ENCODE measurements at places on chromosomes 7 and 10.

DNA sequence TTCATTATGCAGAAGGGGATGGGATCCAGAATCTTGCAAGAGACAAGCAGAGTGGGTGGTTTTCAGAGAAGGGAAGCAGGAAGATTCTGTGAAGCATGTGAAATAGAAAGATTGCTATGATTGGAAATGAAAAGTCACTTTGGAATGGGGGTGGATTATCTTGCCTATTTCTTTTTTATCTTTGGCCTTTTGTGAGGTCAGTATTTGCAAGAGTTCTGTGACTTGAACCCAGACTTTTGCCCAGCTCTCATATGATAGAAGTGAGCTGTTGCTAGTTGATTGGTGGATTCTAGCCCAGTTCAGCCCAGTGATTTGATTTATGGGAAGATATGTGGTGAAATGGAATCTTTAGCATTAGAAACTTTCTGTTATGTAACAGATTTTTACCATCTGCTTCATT is 17.1 kb downstream of the ENTPD7 start:
- no peak for DNase-seq

DNA sequence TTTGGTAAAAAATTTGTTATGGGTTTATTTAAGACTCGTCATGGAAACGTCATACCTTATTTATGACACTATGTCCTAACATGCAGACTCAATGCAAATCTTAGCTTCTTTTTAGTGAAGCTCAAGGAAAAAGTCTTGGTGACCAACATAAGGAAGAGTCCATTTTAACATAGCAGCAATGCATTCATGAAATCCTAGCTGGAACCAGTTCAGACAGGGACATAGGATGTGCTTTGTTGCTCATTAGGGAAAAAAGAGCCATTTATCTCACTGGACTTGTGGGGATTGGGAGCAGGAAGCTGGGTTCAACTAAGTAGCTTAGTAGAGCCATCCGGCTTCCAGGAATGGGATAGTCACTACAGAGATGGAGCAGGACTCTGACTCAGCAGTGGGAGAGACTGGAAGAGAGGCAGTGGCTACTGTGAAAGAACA is 100.7 kb upstream of the DKK1 start:
- no peak for DNase-seq

GRCh38 chr10:20931156-20931795 is 34.2 kb upstream of the NEBL start:
- DNase-seq = no peak

- DNase-seq = no peak
Observed at GRCh38 chr7:5424749-5425506, 1.3 kb upstream of the TNRC18 start.

- no peak for DNase-seq
Observed at GRCh38 chr10:109941236-109941862, 18.0 kb upstream of the XPNPEP1 start.

DNA sequence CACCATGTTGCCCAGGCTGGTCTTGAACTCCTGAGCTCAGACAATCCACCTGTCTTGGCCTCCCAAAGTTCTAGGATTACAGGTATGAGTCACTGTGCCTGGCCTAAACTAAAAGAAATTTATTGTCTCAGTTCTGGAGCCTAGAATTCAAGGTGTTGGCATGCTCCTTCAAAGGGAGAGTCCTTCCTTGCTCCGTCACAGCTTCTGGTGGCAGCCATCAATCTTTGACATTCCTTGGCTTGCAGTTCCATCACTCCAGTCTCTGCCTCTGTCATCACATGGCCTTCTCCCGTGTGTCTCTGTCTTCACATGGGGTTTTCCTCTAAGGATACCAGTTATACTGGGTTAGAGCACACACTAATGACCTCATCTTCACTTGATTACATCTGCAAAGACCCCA is 55.5 kb downstream of the DNAJC12 start:
- DNase-seq = no peak

DNA sequence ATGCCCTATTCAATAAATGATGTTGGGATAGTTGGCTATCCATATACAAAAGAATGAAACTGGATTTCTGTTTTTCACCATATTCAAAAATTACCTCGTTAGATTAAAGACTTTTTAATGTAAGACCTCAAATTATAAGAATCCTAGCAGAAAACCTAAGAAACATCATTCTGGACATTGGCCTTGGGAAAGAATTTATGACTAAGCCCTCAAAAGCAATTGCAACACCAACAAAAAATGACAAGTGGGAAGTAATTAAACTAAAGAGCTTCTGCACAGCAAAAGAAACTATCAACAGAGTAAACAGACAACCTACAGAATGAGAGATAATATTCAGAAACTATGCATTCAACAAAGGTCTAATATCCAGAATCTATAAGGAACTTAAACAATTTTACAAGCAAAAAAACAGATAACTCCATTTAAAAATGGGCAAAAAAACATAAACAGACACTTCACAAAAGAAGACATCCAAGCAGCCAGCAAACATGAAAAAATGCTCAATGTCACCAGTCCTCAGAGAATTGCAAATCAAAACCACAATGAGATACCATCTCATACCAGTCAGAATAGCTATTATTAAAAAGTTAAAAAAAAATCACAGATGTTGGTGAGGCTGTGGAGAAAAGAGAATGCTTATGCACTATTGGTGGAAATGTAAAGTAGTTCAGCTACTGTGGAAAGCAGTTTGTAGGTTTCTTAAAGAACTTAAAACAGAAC is 309.8 kb downstream of the AHR start:
- DNase-seq = no peak

- peak; percentile 42 for DNase-seq
Observed at GRCh38 chr10:29496341-29497162, 138.2 kb downstream of the SVIL start.

- DNase-seq = no peak
Observed at GRCh38 chr7:151195616-151196450, 8.8 kb upstream of the ASB10 start.

DNA sequence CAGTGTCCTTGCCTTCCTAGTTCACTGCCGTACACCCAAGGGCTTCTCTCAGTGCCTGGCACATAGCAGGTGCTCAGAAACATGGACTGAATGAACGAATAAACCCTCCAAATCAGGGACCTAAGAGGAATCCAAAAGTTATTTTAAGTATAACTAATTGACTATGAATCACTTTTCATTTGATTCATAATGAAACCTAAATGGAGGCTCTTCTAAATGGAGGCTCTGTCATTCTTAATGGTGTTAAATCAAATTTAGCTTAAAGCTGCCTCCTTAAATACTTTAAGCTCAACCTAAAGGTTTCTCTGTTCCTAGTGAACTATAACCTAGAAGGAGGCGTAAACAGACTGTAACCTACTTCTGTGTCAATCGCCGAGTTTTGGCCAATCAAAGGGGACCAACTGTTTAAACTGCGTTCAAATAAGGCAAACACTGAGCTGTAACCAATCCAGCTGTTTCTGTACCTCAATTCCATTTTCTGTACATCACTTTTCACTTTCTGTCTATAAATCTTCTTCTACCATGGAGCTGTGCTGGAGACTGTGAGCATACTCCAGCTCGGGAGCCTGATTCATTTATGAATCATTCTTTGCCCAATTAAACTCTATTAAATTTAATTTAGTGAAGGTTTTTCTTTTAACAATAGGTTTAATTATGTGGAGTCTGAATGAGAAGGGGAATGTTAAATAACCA is 11.0 kb downstream of the PYROXD2 start:
- DNase-seq = no peak

DNA sequence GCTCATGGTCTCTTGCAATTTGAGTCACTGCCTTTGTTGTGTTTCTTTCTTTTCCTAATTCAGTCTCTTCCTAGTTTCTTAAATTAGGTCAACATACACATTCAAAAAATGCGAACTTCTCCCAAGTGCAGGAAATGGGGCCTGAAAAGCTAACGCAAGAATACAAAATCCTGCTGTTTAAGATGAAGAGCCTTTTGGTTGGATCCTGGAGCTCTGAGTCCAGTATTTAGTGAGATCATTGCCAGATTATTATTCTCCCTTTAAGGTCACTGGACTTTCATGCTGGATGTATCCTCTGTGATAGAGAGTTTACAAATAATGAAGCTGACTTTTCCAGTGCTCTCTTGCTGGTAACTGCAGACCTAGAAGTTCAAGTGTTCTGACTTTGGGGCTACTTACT is 401.9 kb upstream of the MKI67 start:
- DNase-seq = no peak

GRCh38 chr7:149181450-149181790 is 13.9 kb upstream of the ZNF282 start:
- no peak for DNase-seq

GRCh38 chr10:132538790-132539421 is 1.3 kb downstream of the INPP5A start:
- no peak for DNase-seq

GRCh38 chr7:98202367-98203195 is 8.7 kb upstream of the BHLHA15 start:
- DNase-seq = no peak

GRCh38 chr10:12130237-12130872 is 878 bp downstream of the SEC61A2 start:
- DNase-seq = no peak
